Naive thymus-derived CD4-positive, alpha-beta T cell (primary cell): ENCODE measurements at places on chromosomes 1 and 21. TPM values are rescaled to one million over a fixed set of nuclear protein-coding genes. Genes with fewer than 3 reads are reported as not detected.

The CD52 gene
- 1,390 and 1,402 TPM in 2 replicates for total RNA-seq

The GBP6 gene
- total RNA-seq, result 0.24 TPM

The AMY1A gene
- not detected for total RNA-seq

The HES5 gene
- not detected for total RNA-seq

The IFI44 gene
- total RNA-seq, result 33.2 TPM

The DMRTA2 gene
- total RNA-seq, result not detected

The PKP1 gene
- not detected for total RNA-seq

The VASH2 gene
- total RNA-seq, result 1.1 TPM

The AMY1B gene
- total RNA-seq, result not detected

The TDRD10 gene
- not detected for total RNA-seq

The LENEP gene
- total RNA-seq, result 3.2 TPM

The KIF26B gene
- total RNA-seq, result 0.21 TPM

The OR6N1 gene
- total RNA-seq, result not detected

The DNASE2B gene
- not detected for total RNA-seq

The OR6F1 gene
- not detected for total RNA-seq

The FOXO6 gene
- not detected for total RNA-seq
